Stimulated activated CD4-positive, alpha-beta T cell treated with anti-CD3 and anti-CD28 coated beads, Interleukin-1b, Interleukin-23, amount 100 ng/mL, for 4 hours (primary cell): ENCODE measurements at places on chromosomes 5 and 9.

DNA sequence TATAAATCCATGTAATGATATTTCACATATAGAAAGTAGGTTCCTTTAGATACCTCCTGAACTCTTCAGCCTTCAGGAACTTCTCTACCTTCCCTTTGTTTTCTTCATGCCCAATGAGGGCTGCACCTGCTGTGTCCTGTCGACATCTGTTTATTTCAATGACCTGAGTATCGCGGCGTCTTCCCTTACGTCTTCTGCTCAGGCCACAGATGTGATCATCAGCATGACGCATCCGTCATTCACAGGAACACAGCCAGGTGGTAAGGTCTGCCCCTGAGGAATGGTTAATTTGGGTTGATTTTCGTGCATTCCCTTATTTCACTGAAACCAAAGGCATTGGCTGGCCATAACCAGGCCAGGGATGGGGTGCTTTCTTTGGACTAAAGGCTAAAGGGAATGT lies 217.1 kb downstream of the MED10 start:
- no peak for DNase-seq

DNA sequence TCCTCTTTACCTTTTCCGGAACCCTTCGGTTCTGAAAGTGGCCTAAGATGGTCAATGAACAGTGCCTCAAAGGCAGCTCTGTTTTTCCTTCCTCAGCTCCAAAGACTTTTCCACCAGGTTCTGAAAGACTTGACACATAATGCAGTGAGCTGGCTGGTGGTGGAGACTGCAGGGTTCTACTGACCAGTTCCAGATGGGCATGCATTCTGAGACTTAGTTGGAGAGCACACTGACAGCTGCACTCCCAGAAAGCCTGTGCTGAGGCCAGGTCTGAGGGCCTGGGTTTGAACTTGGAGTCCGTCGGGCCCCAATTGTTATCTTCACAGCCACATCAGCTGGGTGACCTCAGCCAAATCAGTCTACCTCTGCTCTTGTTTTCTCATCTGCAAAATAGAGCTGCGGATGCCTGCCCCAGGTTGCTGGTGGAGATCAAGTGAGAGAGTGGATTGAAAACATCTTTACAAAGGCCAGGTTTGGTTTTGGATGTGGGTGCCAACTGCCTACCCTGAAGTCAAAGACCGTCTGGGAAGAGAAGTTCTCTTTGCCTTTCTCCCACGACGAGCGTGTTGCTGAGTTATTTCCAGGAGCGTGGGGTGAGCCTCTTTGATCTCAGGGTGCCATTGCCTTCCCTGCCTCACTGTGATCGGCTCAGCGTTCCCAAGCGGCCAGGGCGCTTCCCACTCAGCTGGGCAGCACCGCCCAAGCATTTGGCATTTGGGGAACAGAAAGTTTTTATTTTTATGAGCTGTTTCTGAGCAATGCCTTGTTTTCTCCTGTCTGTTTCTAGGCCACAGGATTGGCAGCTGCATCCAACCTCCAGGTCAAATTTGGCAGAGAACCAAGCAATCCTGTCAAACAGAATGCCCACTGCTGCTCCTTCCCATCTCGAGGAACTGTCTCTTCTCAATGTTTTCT lies 54.9 kb downstream of the RAD23B start:
- DNase-seq = no peak

DNA sequence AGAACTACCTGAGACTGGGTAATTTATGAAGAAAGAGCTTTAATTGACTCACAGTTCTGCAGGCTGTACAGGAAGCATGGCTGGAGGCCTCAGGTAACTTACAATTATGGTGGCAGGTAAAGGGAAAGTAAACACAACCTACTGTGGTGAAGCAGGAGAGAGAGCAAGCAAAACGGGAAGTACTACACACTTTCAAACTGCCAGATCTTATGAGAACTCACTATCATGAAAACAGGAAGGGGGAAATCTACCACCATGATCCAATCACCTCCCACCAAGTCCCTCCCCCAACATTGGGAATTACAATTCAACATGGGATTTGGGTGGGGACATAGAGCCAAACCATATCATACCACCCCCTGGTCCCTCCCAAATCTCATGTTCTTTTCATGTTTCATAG lies 58.7 kb upstream of the GPR151 start:
- no peak for DNase-seq

GRCh38 chr9:134635351-134636148 lies 6.1 kb upstream of the COL5A1 start:
- DNase-seq = no peak

GRCh38 chr5:172870715-172871461 lies 36.8 kb downstream of the ERGIC1 start:
- no peak for DNase-seq

DNA sequence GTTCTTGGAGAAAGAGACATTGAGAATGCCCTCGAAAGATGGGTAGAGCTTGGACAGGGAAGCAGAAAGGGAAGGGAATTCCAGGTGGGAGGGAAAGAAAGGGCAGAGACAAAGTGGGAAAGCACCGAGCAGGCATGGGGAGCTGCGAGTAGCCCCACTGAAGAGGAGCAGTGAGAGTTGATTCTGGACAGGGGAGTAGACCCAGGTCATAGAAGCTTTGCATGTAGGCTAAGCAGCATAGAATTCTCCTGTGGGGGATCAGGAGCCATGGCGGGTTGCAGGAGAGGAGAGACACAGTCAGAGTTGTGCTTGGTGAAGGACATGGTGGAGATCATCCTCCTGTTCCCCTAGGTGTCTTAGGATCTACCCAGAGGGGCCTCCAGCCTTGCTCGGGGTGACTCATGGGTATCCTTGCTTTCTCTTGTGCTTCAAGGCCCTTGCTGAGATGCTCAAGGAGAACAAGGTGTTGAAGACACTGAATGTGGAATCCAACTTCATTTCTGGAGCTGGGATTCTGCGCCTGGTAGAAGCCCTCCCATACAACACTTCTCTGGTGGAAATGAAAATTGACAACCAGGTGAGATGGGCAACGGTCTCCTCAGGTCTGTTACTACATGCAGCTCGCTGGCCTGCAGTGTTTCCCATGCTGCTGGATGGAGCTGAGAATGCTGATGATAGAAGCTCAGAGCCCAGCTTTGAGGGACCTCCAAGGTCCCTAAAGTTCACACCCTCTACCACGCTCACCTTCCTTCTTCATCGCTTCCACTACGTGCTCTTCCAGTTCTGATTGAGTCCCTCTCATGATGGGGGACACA lies 64.5 kb downstream of the TSTD2 start:
- no peak for DNase-seq

DNA sequence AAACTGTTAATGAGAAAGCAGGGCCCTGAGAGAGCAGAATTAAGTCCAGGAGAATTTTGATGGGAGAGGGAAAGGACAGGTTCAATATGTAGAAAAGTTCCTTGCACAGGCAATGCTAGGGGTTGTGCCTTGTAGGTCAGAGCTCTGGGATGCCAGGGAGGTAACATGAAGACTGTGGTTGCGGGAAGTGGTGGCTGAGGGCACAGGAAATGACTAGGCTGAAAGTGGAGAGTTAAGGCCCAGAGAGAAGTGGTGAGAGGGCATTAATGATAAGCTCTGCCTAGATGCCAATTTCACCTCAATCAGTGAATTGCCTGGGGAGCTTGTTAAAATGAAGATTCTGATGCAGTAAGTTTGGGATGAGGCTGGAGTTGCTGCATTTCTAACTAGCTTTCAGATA lies 31.5 kb upstream of the PPP3R2 start:
- no peak for DNase-seq

DNA sequence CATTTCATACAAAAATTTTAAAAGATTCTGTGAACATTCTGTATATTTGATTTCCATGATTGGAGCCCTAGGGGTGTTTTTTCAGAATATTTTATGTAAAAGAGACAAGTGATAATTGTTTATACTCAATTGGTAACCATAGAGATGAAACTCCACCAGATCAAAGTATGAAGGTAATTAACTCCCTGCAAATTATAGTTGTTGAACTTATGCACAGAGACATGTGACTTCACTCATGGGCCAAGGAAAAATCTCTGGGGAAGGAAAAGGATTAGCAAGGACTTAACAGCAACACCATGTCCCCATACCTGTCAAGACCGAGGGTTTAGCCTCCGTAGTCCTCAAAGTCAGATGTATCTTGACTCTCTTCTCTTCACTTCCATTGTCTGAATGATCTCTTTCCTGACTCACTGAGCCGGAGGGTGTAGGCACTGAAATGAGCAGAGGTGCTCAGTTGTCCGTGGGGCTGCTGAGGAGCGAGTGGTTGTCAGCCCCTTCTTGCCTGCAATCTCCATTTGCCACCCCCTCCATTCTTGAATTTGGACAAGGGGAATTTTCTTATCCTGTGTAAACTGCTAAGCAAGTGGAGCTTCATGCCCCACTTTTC lies 17.5 kb upstream of the CXCL14 start:
- DNase-seq = no peak

- no peak for DNase-seq
These were observed 66.7 kb upstream of the PCA3 start for GRCh38 chr9:76697554-76697953.

DNA sequence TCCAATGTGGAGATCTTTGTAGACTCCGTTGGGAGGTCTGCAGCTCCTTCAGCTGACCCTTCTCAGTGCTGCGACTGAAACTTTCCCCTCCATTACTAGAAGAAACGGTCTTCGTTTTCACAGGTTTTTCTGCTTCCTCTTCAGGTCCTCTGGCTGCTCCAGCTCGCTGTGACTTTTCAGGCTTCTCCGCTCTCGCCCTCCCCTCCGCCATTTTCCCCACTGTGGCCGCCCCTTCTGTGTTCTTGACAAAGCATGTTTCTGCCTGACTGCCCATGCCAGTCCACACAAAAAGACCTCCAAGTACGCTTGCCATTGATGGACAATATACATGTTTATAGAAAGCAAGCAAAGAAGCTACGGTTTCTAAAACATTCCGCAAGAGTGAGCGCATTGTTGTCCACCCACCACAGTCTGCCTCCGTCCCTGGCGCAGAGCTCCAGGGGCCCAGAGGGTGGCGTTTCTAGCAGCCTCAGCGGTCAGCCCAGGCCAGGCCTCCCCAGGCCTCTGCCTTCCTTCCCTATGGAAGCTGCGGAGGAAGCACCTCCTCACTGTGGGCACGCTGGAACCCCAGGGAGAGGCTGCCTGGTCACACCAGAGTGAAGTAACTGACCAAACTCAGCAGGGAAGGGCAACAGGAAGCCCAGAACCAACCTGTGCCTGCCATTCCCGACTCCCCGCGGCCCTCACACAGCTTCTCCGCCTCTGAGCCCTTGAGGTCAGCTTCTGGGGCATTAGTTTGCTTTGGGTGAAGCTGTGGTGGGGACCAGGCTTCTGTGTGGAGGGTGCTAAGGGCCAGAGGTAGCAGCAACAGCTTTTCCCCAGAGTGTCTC lies 19.9 kb upstream of the S1PR3 start:
- DNase-seq = no peak

DNA sequence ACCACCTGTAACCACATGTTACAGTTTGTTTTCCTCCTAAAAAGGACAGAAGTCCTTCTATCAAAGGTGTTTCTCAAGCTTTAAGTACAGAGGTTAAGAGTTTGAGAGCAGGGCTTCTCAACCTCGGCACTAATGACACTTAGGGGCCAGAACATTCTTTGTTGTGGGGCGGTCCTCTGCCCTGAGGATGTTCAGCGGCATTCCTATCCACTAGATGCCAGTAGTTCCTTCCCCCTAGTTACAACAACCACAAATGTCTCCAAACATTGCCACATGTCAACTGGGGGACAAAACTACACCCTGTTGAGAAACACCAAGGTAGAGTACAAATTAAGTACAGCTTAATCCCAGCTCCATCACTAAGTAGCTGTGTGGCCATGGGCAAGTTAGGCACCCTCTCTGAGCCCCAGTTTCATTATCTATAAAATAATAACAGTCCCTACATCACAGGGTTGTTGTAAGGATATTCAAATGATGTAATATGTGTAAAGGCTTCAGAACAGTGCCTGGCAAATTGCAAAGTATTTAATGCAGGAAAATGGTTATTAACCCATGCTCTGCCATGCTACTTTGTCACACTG lies 44.6 kb downstream of the PIP5K1B start:
- no peak for DNase-seq

- no peak for DNase-seq
These were observed 68.2 kb downstream of the ADCY2 start for GRCh38 chr5:7464182-7464581.

DNA sequence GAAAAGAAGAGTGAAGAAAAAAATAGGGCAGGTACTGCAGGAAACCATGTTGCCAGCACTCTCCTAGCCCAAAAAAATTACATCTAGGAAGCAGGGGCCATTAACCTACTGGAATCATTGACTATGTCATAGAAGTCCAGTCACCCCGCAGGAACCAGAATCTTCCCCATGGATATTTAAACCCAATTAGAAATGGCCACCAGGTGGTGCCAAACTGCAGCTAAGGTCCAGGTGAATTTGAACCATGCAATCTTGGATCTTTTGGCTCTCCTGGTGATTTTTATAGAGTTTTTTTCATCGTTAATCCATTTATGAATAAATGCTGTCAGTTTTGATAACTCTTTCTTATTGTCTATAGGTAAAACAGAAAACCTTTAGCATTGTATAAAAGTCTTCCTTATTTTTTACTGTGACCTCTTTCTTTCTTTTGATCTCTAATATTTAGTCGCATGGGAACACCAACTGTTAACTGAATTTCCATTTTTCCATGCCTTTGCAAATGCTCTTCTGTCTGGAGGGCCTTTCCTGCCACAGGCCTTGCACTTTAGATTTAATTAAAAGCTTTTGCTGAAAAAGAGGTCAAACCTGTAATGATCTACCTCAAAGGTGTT lies 147.5 kb upstream of the FGF10 start:
- DNase-seq = no peak

- DNase-seq = no peak
These were observed 56.7 kb upstream of the SLC44A1 start for GRCh38 chr9:105187781-105188180.

- no peak for DNase-seq
These were observed 187.5 kb upstream of the HMHB1 start for GRCh38 chr5:143624465-143624864.

DNA sequence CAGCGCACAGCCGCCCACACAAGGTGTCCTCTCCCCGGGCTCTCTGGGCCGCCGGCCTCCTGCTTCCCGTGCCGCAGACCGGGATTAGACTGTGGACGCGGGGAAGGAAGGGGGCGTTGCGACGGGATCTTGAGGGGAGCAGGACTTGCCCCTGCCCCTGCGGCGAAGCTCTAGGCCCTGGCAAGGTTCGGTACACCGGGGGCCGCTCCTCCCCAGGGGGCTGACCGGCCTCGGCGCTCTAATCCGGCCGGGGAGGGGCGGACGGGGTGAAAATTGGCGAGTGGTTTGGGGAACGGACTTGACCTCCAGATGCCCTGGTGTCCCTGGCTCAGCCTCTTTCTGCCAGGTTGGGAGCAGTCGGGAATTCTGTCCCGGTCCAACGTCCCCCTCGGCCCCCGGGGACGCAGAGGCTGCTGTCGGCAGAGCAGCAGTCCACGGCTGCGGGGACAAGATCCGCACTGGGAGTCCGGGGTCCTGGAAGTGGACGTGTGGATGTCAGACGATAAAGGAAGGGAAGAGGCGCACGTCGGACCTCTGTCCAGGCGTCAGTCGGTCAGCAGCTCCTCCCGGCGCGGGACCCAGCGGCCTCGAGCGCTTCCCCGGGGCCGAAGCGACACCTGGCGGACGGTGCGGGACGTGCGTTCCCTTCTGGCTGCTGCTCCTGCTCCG lies 1.9 kb upstream of the CNTFR start:
- peak; percentile 77 for DNase-seq

- DNase-seq = no peak
These were observed 809.0 kb downstream of the KCTD16 start for GRCh38 chr5:144979516-144980264.

GRCh38 chr5:34455098-34455497 lies 201.0 kb upstream of the RAI14 start:
- no peak for DNase-seq

- peak; percentile 24 for DNase-seq
These were observed 281.9 kb downstream of the NSG2 start for GRCh38 chr5:174327317-174327864.

- no peak for DNase-seq
These were observed 72.3 kb downstream of the RASA1 start for GRCh38 chr5:87339986-87340385.

- no peak for DNase-seq
These were observed 152.3 kb downstream of the GAS1 start for GRCh38 chr9:86795047-86795442.
